ENCODE measurements at places on chromosomes 7 and 10.

DNA sequence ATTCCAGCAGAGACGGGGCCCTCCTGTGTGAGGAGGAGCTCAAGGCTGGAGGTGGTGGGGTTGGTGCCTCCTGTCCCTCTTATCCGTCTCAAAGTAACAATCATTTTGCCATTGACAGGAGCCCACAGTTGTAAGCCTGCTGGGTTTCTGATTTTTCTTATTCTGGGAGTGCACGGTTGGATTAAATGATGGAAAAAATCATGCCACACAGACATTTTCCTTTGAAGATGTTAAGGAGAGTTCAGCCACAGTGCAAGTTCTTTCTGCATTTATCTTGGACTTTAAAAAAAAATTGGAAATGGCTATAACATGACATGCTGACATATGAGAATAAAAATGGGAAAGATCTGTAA, 8.4 kb upstream of the LYZL1 start:
- peak; percentile 39 for DNase-seq

DNA sequence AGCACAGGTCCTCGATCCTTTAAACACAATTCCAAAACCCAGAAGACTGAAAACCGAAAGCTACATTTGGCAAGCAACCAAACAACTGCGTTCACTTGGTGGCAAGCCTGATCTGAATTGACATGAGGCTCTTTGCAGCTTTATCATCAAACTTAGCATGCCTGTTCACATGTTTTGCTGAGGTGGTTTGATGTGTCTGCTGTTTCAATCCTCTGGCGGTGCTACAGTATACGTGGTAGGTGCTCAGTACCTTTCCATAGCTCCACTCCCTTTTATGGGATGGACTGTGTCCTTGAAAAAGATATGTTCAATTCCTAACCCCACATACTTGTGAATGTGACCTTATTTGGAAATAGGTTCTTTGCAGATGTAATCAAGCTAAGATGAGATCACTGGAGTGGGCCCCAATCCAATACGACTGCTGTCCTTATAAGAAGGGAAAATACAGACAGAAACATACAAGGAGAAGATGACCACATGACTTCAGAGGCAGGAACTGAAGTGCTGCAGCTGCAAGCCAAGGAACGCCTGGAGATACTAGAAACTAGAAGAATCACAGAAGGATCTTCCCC, 33.4 kb downstream of the CCDC6 start:
- DNase-seq, result peak; percentile 46

GRCh38 chr10:107442035-107442505, 277.6 kb upstream of the SORCS1 start:
- DNase-seq, result no peak

- DNase-seq, result no peak
Measured at GRCh38 chr7:97117035-97117371, 495 bp upstream of the SDHAF3 start.

DNA sequence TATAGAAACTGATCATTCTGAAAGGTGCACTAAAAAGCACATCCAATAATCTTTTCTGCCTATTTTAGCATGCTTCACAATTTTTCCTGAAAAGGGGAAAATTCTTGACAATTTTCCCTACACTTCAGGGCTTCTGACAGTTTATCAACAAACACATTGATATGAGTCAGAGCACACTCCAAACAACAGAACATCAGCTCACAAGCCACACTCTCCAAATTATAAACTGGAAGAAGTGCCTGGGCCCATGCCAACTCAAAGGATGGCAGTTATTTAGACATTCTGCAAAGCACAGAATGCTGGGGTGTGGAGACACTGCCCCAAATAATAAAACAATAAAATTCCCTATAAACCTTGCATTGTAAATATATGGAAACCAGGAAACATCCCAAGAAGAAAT, 90.8 kb downstream of the ELAPOR2 start:
- DNase-seq, result no peak

GRCh38 chr7:155810770-155811559, 1.3 kb downstream of the SHH start:
- DNase-seq, result no peak

GRCh38 chr10:121478556-121478955, 119.7 kb downstream of the FGFR2 start:
- DNase-seq, result peak; percentile 30

DNA sequence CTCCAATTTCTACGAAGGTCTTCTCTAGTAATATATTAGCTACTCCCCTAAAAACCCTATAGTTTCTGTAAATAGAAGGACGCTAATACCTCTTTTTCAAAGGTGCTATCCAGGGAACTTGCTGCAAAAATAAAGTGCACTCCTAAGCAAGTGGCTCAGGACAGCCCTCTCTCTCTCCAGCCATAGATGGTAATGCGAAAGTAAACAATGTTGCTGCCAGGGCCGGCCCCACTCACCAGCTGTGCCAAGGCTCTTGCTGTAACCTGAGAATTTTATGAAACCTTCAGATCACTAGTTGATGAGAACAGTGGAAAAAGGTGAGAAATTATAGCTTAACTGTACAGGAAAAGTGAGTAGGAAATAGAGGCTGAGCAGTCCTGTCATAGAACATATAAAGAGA, 10.9 kb upstream of the TAS2R39 start:
- peak; percentile 2 for DNase-seq

GRCh38 chr10:102507521-102507920, 3.7 kb downstream of the SUFU start:
- DNase-seq, result no peak

GRCh38 chr10:28320090-28320489, 17.2 kb upstream of the MPP7 start:
- no peak for DNase-seq

- no peak for DNase-seq
Measured at GRCh38 chr7:84837405-84837804, 349.5 kb downstream of the SEMA3D start.

GRCh38 chr7:41738806-41739205, 35.9 kb upstream of the INHBA start:
- DNase-seq, result no peak

- DNase-seq, result no peak
Measured at GRCh38 chr7:716222-716621, 10.3 kb upstream of the DNAAF5 start.

GRCh38 chr7:95394370-95394769, 1.8 kb downstream of the PON3 start:
- DNase-seq, result no peak

- DNase-seq, result no peak
Measured at GRCh38 chr10:119807960-119808697, 64.5 kb downstream of the MCMBP start.

GRCh38 chr10:78467496-78468106, 433.9 kb downstream of the RPS24 start:
- DNase-seq, result no peak

DNA sequence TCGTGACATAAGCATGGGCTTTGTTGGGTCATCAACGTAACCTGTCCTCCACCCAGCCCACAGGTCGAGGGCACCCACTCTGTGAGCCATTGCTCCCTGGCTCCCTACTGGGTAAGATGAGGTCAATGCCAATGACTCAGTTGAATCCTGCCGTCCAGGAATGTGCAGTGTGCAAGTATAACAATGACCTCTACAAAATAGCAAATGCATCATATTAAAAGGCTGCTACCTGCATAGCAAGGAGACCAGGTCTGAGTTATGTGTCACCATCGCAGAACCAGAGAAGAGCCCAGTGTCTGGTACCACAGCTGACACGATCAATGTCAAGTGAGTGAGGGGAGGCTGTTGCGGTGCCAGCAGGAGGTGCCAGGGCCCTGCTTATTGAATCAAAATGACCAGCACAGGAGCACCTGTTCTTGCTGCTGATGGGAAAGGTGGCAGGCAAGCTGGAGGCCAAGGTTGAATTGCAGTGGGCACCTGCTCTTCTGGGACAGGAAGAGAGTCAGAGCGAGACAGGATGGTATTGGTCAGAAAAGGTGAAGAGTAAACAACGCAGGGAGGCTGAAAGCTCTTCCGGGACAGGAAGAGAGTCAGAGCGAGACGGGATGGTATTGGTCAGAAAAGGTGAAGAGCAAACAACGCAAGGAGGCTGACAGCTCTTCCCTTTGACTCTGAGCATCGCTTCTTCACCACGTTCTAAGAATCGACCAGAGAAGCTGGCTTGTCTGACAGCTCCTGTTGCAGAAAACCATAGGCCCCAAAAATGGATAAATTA, 108.7 kb upstream of the ADAM12 start:
- no peak for DNase-seq

GRCh38 chr10:31318382-31318853, 598 bp upstream of the ZEB1 start:
- DNase-seq, result peak; percentile 64

DNA sequence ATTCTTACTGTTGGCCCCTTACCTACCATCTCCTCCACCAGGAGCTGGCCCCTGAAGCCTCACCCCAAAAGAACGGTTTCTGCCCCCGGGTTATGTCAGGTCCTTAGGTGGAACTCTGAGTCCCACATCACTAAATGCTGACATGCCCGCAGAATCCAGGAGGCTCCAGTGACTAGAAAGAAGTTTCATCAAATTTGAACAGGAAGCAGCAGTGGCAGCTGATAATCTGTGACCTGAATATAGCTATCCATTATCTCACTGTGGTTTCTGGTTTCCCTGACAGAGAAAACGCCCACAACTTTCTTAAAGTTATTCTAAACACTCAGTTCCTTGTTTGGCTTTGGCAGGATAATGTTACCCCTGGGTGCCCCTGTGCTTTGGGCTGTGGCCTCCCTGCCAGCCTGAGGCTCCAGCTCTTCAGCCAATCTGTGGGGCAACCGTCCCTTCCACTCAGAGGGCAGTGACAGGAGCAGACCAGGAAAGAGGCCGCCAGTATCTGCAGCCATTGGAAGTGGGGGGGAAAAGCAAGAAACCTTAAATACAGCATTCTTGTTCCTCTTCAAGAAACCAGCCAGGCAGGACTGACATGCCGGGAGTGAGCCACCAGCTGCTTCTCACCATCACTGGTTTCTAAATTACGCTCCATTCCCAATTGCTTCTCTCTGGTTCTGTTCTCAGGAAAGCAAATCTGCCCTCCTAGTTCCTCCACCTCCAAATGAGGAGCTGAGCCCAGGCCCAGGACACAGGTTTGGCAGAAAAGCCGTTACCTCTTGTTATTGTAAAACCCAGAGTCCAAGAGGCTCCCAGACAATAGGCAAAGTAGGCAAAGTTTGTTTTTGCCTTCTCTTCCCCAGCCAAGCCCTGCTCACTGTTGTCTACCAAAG, 41.2 kb upstream of the VCL start:
- DNase-seq, result no peak

GRCh38 chr7:140517546-140518369, 38.5 kb upstream of the MKRN1 start:
- DNase-seq, result peak; percentile 91

DNA sequence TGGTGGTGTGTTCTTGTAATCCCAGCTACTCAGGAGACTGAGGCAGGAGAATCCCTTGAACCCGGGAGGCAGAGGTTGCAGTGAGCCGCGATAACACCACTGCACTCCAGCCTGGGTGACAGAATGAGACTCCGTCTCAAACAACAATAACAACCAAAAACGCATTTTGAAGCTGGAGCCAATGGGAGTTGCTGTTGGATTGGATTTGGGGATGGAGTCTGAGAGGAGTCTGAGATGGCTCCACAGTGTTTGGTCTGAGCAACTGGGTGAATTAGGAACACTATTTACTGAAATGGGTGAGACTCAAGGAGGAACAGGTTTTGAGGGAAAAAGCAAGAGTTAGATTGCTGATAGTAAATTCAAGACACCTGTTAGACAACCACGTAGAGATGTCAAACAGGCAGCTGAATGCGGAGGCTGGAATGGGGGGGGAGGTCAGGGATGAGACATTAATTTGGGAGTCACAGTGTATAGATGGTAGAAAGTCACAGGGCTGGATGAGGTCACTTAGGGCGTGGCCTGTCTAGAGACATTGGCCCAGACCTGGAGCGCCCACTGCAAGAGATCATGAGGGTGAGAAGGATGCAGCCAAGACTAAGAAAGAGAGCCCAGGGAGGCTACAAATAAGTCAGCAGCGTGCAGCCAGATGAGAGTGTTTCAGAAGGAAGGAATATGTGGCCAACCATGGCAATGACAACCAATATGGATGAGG, 56.4 kb downstream of the CYCS start:
- no peak for DNase-seq

- peak; percentile 43 for DNase-seq
Measured at GRCh38 chr10:22712956-22713852, 1.2 kb downstream of the PIP4K2A start.

DNA sequence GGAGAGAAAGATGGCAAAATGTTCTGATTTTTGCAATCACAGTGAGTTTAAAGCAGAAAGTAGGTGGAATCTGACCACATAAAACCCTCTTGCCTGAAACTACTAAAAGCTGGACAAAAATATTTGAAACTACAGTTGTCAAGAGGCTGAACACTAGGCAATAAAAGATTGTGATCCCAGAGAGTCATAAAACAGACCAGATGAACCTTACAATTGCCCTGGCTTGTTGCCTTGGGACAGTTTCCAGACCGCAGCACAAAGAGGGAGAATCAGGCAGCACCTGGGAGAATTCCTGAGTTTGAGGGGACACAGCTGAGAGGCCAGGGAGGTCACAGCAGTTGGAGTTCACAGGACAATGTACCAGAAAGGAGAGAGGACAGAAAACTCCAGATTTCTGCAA, 107.3 kb upstream of the NANOS1 start:
- DNase-seq, result no peak

DNA sequence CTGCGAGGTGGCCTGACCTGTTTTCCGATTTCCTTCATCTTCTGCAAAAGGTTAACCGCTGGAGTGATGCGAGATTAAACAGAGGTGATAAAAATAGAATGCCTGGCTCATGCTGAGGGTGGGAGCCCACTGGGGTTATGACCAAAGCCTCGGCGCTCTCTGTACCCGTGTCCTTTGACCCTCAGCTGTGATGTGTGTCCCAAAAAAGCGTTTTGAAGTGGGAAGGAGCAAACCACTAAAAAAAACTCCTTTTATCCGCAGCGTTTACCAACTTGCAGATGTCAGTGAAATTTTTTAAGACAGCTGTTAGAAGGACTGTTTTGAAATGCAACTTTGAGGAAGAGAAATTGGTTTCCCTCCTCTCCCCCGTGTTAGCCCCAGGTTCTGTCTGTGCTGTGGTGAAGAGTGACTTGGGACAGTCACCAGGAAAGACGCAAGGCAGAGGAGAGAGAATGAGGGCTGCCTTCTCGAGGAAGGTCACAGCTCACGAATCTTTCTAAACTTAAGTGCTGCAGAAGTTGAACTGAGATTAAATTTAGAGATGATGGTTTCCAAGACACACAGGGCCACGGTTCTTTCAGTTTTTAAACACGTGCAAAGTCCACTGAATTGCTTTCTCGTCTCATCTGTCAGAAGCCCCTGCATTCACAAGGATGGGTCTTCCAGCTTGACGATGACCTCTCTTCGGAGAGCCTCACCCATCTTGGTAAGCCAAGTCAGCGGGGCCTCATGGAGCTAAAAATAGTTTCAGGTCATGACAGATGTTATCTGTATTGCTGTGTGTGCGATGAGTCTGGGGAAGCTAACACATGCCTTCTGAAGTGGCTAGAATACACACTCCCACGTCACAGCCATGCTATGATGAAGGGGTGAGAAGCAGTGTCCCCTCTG, 27.6 kb downstream of the AMZ1 start:
- no peak for DNase-seq

GRCh38 chr10:17984056-17984455, 32.3 kb downstream of the SLC39A12 start:
- DNase-seq, result no peak

- no peak for DNase-seq
Measured at GRCh38 chr7:114402876-114403635, 11.6 kb upstream of the FOXP2 start.

GRCh38 chr10:86372119-86372783, 5.7 kb upstream of the GRID1 start:
- DNase-seq, result no peak
